ENCODE measurements at places on chromosomes 2 and 18.

- DNase-seq, result no peak
Observed at GRCh38 chr2:72770879-72771461, 54.9 kb downstream of the EXOC6B start.

GRCh38 chr2:60621688-60622429, 68.4 kb upstream of the BCL11A start:
- DNase-seq, result no peak

- no peak for DNase-seq
Observed at GRCh38 chr2:106358081-106358480, 110.1 kb downstream of the RGPD3 start.

- no peak for DNase-seq
Observed at GRCh38 chr18:35642802-35643201, 61.3 kb downstream of the GALNT1 start.

- no peak for DNase-seq
Observed at GRCh38 chr2:64295326-64296139, 151.3 kb upstream of the PELI1 start.

DNA sequence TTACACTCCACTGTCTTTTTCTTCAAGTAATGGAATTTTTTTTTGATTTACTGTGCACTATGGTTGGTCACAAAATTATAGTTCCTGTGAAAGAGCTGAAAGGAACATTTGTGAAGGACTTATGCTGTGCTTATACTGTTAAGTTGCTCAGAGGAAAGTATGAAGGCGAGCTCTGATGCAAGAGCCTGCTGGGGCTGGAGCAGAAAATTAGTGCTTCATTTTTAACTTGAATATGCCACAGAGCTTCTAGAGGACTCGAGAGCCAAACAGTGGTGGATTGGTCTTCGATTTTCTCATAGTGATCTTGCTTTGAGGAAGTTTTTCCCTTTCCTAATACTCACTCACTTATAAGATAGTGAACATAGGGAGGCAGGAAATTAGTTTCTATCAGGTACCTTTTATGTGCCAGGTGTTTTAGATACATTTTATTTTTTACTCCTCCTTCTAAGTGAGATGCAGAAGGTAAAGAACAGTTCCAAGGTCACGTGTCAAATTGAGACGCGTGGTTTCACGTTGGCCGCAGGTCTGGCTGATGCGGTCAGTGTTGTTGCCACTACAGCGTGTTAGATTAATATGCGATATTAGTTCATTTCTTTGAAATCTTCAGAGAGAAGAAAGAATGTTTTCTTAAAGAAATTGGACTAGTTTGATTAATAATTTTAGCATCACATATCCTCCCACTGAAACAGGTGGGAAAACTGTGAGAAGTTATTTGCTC, 20.2 kb downstream of the GATA6 start:
- DNase-seq, result no peak

All from substantia nigra (tissue), 51 donors.